Fibroblast of lung (primary cell): ENCODE measurements at places on chromosomes 5 and 9.

GRCh38 chr9:123883634-123884033, 46.3 kb downstream of the DENND1A start:
- DNase-seq, result peak; percentile 11

GRCh38 chr9:77927265-77927664, 104.3 kb downstream of the GNAQ start:
- DNase-seq, result peak; percentile 81

GRCh38 chr5:52964138-52964537, 25.0 kb upstream of the ITGA2 start:
- no peak for DNase-seq

GRCh38 chr9:91004484-91004883, 202.9 kb downstream of the SYK start:
- DNase-seq, result no peak

- DNase-seq, result no peak
Measured at GRCh38 chr9:101275769-101276250, 109.0 kb downstream of the BAAT start.

DNA sequence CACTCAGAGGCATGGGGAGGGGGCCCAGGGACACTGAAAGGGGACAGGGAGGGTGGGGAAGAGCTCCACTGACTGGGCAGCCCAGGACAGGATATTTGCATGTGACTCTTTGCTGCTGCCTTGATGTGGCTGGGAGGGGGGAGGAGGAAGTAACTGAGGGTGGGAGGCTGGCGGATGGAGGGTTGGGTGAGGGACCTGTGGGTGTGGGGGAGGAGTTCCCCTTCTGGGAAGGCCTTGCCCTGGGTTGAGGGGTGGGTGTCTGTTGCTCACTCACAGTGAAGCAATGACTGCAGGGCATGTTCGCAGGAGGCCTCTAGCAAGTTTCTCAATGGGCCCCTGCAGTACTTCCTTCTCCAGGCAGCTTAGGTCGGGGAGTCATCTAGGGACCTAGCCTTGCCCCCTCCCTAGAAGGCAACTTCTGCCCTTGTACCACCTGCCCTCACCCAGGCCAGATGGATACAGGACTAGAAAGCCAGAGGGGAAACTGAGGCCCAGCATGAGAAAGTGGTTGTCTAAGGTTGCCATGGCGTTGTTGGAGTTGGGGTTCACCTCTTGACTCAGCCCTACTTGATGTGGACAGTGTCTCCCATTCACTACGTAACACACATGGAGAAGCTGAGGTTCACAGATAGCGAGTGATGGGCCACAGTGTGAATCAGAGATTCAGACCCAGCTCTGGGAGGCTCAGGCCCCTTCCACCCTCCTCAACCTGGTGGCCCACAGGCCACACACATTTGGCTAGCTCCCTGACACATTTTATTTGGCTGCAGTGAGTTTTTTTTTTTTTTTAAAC, 3.0 kb downstream of the GRK6 start:
- no peak for DNase-seq
